Neuronal stem cell (in vitro differentiated cells): ENCODE measurements at places on chromosomes 1 and 21.
A peak's percentile ranks its signal among the peaks of the same experiment; 100 is the strongest.

- DNase-seq: no peak
These were observed 32.0 kb upstream of the LAPTM5 start for GRCh38 chr1:30789388-30790255.

GRCh38 chr1:217897100-217897499 lies 266.0 kb downstream of the SPATA17 start:
- no peak for DNase-seq

DNA sequence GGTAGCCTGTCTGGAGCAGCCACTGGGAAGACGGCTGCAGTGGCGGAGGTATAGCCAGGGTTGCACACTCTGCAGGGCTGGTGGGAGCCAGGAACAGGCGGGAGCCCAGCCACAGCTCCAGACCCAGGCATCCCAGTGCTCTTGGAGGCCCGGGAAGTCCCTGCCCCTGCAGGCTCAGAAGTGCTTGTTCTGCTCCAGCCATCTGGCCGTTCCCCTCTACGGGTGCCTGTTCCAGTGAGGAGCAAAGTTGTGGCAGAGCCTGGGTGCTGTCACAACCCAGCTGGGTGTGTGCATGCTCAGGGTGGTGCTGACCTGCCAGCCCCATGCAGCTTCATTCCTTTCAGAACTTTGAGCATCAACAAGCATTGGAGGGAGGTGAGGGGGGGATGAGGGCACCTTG lies 31.7 kb upstream of the BACE2 start:
- DNase-seq: no peak

- DNase-seq: no peak
These were observed 50.1 kb downstream of the BRWD1 start for GRCh38 chr21:39263372-39263771.

GRCh38 chr1:30196872-30197638 lies 526.3 kb downstream of the MATN1 start:
- DNase-seq: no peak

DNA sequence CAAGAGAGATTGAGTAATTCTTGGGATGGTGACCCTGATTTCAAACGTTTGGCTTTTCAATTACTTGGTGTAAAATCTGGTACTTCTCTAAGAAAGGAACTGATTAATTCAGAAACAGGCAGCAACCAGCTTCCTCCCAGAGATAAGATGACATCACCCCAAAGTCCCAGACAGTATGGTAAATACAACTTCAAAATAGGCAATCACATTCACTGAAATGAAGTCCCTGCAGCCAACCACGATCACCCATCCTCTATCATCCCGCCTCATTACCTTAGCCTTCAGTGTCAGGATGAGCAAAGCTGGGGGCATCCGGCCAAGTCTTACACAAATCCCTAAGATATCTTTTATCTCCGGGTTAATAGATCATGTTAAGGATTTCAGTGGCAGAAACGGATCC lies 26.4 kb upstream of the RUNX1 start:
- no peak for DNase-seq

DNA sequence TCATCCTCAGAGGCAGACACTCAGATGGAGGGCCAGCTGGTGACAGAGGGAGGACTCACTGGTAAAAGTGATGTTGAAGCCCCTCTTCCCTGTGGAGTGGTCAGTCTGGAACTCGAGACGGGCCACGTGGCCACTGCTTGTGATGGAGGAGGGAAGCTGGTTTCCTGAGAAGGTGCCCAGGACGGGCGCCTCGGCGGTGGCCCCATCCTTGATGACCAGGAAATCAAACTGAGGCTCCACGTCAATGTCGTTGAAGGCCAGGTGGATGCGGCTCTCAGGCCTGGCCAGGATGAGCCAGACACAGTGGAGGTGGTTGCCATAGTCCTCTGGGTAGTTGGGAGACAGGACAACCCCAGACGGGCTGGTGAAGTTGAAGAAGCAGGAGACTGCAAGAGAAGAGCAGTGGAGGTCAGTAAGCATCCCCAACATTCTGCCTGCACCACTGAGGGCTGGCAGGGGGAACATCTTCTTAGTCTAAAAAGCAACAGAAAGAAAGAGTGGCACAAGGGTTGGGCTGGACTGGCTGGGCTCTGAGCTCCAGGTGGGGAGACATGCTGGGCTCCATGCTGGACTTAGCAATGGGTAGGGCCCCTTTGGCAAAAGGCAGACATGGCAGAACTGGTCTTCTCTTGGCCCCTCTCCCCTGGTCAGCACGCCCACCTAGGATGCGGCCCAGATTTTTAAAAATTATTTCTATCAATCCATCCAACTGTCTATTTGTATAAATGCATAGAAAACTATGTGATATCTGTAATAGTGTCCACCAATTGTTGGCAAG lies 120.5 kb upstream of the HMGB4 start:
- no peak for DNase-seq

GRCh38 chr1:99808391-99809115 lies 41.6 kb upstream of the AGL start:
- DNase-seq: peak; percentile 74

GRCh38 chr1:35691080-35691479 lies 27.6 kb downstream of the C1orf216 start:
- DNase-seq: no peak

- DNase-seq: no peak
These were observed 16.0 kb downstream of the LCK start for GRCh38 chr1:32266921-32267591.

DNA sequence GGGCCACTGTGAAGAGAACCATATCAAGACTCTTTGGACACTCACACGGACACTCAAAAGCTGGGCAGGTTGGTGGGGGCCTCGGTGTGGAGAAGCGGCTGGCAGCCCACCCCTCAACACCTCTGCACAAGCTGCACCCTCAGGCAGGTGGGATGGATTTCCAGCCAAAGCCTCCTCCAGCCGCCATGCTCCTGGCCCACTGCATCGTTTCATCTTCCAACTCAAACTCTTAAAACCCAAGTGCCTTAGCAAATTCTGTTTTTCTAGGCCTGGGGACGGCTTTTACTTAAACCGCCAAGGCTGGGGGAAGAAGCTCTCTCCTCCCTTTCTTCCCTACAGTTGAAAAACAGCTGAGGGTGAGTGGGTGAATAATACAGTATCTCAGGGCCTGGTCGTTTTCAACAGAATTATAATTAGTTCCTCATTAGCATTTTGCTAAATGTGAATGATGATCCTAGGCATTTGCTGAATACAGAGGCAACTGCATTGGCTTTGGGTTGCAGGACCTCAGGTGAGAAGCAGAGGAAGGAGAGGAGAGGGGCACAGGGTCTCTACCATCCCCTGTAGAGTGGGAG lies 36.3 kb upstream of the TDRD10 start:
- no peak for DNase-seq

GRCh38 chr1:111441573-111442192 lies 7.4 kb downstream of the WDR77 start:
- peak; percentile 15 for DNase-seq

DNA sequence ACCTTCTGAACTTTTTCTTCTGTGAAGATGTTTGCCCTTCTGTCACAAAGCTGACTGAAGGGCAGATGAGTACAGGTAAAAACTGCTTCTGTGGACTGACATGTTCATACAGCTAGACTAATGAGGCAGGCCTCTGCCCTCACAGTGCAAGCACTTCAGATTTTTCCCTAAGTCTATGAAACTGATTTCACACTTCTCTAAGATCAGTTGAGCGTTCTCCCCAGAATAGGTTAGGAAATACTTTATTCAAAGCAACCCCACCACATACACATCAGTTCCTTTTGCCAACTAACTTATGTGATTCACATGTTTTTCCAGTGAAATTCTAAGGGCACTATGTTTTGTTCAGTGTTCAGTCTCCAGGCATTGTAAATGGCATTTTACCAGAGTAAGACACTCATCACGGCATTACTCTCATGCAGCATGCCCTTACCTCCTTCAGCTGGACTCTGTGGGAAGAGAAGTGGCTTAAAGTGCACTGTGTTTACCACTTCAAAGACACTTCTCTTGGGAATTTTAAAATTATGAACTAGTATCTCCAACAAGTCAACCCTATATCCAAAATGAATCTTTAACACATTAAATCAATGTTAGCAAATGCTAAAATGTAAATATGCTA lies 5.4 kb upstream of the PSMG1 start:
- DNase-seq: no peak
